Activated CD4-positive, alpha-beta T cell treated with anti-CD3 and anti-CD28 coated beads for 36 hours (primary cell): ENCODE measurements at places on chromosomes 6 and 20. TPM values are rescaled to one million over a fixed set of nuclear protein-coding genes. Genes with fewer than 3 reads are reported as not detected.

The FAXC gene
- 0.16 TPM for total RNA-seq

- no peak for DNase-seq
Observed at GRCh38 chr20:62935968-62936585, 1.9 kb upstream of the GID8 start.

DNA sequence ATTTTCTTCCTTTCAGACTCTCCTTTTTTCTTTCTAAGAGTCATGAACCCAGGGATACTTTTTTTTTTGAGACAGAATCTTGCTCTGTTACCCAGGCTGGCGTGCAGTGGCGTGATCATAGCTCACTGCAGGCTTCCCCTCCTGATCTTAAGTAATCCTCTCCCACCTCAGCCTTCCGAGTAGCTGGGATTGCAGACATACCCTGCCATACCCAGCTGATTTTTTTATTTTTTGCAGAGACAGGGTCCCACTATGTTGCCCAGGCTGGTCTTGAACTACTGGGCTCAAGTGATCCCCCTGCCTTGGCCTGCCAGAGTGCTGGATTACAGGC lies 32.8 kb upstream of the IER3 start:
- no peak for DNase-seq

DNA sequence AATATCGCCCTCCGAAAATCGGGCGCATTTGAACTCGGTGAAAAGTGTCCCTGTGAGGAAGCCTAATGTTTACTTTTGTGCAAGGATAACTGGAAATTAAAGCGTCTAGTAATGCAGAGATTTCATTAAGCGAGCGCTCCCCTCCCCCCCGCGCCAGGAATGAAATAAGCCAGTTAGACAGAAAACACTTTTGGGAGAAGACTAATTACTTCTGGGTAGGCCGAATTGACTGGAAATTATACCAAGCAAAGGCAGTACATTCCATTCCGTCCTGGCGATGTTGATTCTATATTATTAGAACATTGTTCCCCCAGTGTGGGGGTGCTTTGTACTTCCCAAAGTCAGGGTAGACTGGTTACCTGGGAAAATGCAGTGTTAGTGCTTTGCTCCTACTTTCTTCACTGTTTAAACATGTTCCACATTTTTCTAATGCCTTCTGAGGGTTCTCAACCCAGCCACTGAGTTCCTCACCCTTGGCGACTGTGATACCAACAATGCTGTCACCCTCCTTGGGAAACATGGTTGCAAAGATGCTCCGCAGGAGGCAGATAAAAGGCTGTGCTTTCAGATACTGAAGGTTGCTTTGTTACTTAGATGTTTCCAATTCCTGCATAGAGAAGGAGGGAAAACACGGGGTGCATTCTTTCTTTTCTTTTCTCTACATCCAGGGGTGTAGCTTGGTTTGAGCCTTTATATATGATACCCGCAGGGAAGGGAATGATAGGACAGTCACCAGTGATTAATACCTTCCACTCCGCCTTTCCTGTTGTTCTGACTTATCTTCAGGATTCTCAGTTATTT lies 2.6 kb downstream of the GJA1 start:
- DNase-seq: no peak
